Caco-2 (cell line): ENCODE measurements at places on chromosomes 7 and 10. TPM values are rescaled to one million over a fixed set of nuclear protein-coding genes. Genes with fewer than 3 reads are reported as not detected.

NODAL gene
- 0.59 and 1.3 TPM in 2 replicates for total RNA-seq

SPDYE9 gene
- total RNA-seq = not detected in 2 replicates

- peak overlapping the region; percentile 72 for H3K27ac ChIP-seq
- H3K27me3 ChIP-seq = no peaks in the 10 kb centered on the region
- peak overlapping the region; percentile 95 for H3K4me3 ChIP-seq
- peak; percentile 60 for DNase-seq
- H3K36me3 ChIP-seq = peaks cover 2% of the 10 kb centered on the region
Measured at GRCh38 chr10:7819121-7819460, 786 bp downstream of the TAF3 start.

- H3K27me3 ChIP-seq = no peaks in the 10 kb centered on the region
- no peak overlapping the region for H3K4me3 ChIP-seq
Measured at GRCh38 chr7:15798081-15798480, 111.6 kb upstream of the MEOX2 start.

GRCh38 chr7:127976056-127976737, 55.0 kb downstream of the LRRC4 start:
- H3K4me1 ChIP-seq = no peaks in the 10 kb centered on the region
- H3K27me3 ChIP-seq = no peaks in the 10 kb centered on the region
- H3K36me3 ChIP-seq = no peaks in the 10 kb centered on the region; the same call in 1 of the 2 replicates
- no peak overlapping the region for H3K4me3 ChIP-seq
- no peak overlapping the region for H3K27ac ChIP-seq

GRCh38 chr7:122329145-122329802, 24.7 kb upstream of the FEZF1 start:
- DNase-seq = no peak
- no peak overlapping the region for H3K4me3 ChIP-seq
- no peaks in the 10 kb centered on the region for H3K27me3 ChIP-seq
- no peaks in the 10 kb centered on the region for H3K36me3 ChIP-seq

GRCh38 chr7:156654511-156655234, 14.1 kb downstream of the RNF32 start:
- no peaks in the 10 kb centered on the region for H3K27me3 ChIP-seq
- DNase-seq = no peak
- no peak overlapping the region for H3K4me3 ChIP-seq
- H3K4me1 ChIP-seq = peaks cover 20% of the 10 kb centered on the region
- H3K27ac ChIP-seq = no peak overlapping the region
- no peaks in the 10 kb centered on the region; the same call in 1 of the 2 replicates for H3K36me3 ChIP-seq

DNA sequence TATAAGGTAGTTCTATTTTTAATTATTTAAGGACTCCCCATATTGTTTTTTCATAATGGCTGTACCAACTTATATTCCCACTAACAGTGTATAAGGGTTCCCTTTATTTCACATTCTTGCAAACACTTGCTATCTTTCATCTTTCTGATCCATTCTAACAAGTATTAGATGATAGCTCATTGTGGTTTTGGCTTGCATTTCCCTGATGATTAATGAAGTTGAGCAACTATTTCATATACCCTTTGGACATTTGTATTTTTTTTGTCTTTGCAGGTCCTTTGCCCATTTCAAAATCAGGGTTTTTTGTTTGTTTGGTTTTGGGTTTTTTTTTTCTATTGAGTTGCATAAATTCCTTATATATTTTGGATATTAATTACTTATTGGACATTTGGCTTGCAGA, 107.2 kb downstream of the EPC1 start:
- no peaks in the 10 kb centered on the region for H3K27me3 ChIP-seq

DNA sequence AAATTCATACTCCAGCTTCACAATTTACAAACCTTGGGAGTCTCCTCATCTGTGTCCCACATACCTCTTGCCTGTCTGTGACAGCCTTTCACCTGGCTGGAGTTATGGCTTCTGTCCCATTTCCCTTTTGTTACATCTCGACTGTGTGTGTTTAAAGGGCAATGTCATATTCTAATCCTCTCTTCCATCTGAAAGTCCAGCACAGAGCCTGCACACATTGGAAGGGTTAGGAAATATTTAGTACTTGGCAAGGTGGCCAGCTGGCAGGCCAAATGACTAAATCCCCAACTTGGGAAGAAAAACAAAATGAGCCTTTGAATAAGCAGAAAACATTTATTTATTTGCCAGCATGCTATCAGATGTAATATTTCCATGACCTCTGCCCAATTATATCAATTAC, 120.1 kb upstream of the STK17A start:
- H3K4me1 ChIP-seq = peaks cover 14% of the 10 kb centered on the region; the same call in 1 of the 2 replicates
- H3K4me3 ChIP-seq = no peak overlapping the region
- no peak for DNase-seq
- no peak overlapping the region for H3K27ac ChIP-seq
- no peaks in the 10 kb centered on the region for H3K27me3 ChIP-seq

GRCh38 chr10:23408330-23408976, 30.4 kb upstream of the OTUD1 start:
- H3K36me3 ChIP-seq = no peaks in the 10 kb centered on the region
- no peak overlapping the region for H3K4me3 ChIP-seq
- peaks cover 8% of the 10 kb centered on the region for H3K4me1 ChIP-seq
- DNase-seq = no peak
- no peak overlapping the region for H3K27ac ChIP-seq

DNA sequence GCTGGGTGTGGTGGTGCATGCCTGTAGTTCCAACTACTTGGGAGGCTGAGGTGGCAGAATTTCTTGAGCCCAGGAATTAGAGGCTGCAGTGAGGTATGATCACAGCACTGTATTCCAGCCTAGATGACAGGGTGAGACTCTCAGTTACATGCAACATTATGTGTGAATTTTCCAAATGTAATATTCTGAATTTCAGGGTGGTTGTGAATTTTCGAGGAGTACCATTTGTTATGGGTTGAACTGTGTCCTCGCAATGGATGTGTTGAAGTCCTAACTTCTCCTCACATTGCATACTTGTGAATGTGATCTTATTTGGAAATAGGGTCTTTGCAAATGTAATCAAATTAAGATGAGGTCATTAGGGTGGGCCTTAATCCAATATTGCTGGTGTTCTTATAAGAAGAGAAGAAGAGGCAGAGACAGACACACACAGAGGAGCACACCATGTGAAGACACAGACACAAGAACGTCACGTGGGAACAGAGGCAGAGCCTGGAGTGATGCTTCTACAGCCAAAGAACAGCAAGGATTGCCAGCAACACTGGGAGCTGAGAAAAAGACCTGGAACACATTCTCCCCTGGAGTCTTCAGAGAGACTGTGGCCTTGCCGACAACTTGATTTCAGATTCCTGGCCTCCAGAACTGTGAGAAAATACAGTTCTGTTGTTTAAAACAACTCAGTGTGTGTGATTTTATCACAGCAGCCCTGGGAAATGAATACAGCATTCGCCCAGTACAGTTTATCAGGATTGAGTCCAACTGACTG, 91.9 kb downstream of the ZNF783 start:
- DNase-seq = no peak
- H3K27ac ChIP-seq = no peak overlapping the region
- H3K36me3 ChIP-seq = no peaks in the 10 kb centered on the region
- no peaks in the 10 kb centered on the region for H3K27me3 ChIP-seq
- H3K4me1 ChIP-seq = no peaks in the 10 kb centered on the region

DNA sequence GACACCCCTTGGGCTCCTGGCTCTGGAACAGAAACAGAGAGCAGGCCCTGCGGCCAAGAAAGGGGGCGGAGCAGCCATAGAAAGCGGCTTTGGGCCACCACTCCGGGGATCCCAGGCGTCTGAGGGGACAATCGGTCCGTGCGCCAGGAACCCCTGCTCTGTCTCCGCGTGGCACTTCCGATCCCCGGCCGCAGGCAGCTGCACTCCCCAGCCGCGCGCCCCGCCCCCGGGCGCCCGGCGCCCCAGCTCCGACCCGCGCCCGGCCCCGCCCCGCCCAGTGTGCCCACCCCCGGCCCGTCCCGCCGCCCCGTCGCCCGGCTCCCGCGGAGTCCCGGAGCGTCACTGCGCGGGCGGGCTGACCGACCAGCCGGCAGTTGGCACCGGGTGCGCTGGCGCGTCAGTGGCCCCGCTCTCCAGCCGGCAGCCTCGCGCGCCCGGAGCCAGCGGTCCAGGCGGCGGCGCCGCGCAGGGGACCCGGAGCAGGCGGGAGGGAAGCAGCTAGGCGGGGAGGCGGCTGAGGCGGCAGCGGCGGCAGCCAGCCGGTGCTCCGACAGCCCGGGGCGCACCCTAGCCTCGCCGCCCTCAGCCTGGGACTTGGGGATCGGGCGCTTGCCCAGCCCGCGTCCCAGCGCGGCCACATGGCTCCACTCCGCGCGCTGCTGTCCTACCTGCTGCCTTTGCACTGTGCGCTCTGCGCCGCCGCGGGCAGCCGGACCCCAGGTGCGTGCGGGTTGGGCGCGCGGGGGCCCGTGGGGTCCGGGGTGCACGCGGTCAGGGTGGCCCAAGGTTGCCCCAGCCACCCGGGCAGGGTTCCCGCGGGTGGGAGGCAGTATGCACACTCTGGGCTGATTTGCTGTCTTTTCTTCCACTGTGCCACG, at the start of gene ADAMTS14:
Gene ADAMTS14, plus strand, starts transcription at position 342 of the 878 bp plus-strand sequence. Its CDS starts 297 bp downstream, at position 639.
- H3K4me3 ChIP-seq = peak within 1 kb of the TSS; percentile 38
- no peak within 1 kb of the TSS for H3K27ac ChIP-seq
- DNase-seq = peak; percentile 45
- peaks cover 3% of the 10 kb centered on the region; the same call in 1 of the 2 replicates for H3K4me1 ChIP-seq

GRCh38 chr7:139231513-139232376, 708 bp downstream of the UBN2 start:
- peak; percentile 42 for DNase-seq
- H3K27me3 ChIP-seq = no peaks in the 10 kb centered on the region
- H3K4me1 ChIP-seq = peaks cover 6% of the 10 kb centered on the region; the same call in 1 of the 2 replicates

DNA sequence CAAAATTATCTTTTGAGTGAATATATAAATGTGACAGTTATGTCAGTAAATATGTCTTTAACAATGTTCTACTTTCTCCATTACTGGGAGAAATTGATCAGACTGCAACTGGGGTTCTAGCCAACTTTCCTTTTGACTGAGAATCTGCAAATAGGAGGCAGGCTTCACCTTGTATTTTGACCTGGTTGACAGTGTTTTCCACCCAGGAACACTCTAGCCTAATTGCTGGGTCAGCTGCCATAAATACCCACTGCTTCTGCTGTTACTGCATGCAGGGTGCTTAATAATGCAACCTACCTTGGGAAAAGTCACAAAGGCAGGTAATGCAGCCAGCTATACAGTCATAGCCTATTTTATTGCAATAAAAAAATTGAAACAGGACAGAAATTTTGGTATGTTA, 319.0 kb downstream of the DGKB start:
- H3K27me3 ChIP-seq = no peaks in the 10 kb centered on the region
- H3K4me3 ChIP-seq = no peak overlapping the region
- H3K4me1 ChIP-seq = no peaks in the 10 kb centered on the region
- H3K36me3 ChIP-seq = no peaks in the 10 kb centered on the region

DNA sequence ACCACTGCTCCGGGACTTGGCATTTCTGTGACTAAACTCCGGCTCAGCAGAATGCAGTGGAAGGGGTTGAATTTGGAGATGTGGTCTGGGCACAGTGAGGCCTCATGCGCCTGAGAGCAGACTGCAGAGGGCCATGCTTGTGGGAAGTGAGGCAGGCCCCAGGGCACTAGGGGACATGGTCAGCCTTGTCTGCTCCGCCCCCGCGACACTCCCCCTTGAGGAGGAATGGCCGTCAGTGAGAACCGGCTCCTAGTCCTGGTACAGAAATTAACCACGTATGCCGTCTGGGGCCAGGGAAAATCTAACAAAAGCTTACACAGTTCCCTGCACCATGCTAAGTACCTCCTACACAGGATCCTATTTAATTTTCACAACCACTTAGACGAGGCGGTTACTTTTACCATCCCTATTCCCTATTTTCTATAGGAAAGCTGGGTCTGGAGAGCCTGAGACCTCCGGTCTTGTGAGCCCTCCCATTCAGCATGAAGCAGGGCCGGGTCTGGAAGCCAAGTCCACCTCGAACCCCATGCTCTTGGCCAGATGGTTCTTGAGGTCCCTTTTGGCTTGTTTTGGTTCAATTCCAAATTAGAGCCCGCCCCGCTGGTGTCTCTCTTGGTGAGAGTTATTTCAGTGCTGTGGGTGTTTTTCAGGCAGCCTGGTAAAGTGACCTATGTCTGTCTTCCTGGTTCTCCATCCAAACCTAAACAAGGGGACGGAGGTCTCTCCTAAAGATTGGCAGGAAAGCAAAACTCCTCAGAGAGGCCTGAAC, 87.7 kb upstream of the PITRM1 start:
- H3K27me3 ChIP-seq = no peaks in the 10 kb centered on the region
- H3K36me3 ChIP-seq = no peaks in the 10 kb centered on the region
- H3K4me1 ChIP-seq = no peaks in the 10 kb centered on the region
- H3K4me3 ChIP-seq = no peak overlapping the region

DNA sequence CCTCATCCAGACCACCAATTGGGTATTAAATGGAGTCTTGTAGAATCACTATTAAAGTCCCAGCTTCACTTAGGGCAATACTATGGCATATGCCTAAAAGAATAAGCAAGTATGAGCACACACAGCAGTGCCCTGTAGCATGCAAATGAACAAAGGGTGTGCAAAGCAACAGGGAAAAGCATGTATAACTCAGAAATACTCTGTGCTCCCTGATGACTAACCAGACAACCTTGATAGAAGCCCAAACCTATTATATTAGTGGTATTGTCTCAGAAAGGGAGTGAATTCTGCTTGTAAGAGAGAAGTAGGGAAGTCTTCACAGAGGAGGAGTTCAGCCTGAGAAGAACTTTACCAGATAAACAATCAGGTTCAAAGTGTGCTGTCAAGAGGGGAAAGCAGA, 131.2 kb downstream of the DGKI start:
- no peaks in the 10 kb centered on the region for H3K27me3 ChIP-seq
- no peak for DNase-seq
- no peaks in the 10 kb centered on the region for H3K4me1 ChIP-seq
- no peak overlapping the region for H3K27ac ChIP-seq
- no peak overlapping the region for H3K4me3 ChIP-seq
- no peaks in the 10 kb centered on the region for H3K36me3 ChIP-seq
